H1 (cell line): ENCODE measurements at places on chromosomes 3 and 15. TPM values are rescaled to one million over a fixed set of nuclear protein-coding genes. Genes with fewer than 3 reads are reported as not detected.

KNL1 gene
- 22.3 and 22.5 TPM in 2 replicates for total RNA-seq

NANOGP8 gene
- total RNA-seq: 31.9 and 40.6 TPM in 2 replicates

LYZL4 gene
- total RNA-seq: not detected in 2 replicates

GRCh38 chr3:194399874-194400411 is 877 bp upstream of the GP5 start:
- no peak for DNase-seq

- no peak for DNase-seq
Observed at GRCh38 chr3:128238184-128238489, 84.9 kb downstream of the EEFSEC start.

GRCh38 chr3:180433152-180433551 is 168.8 kb upstream of the TTC14 start:
- DNase-seq: no peak

- DNase-seq: no peak
Observed at GRCh38 chr3:169390741-169391305, 272.7 kb downstream of the MECOM start.

DNA sequence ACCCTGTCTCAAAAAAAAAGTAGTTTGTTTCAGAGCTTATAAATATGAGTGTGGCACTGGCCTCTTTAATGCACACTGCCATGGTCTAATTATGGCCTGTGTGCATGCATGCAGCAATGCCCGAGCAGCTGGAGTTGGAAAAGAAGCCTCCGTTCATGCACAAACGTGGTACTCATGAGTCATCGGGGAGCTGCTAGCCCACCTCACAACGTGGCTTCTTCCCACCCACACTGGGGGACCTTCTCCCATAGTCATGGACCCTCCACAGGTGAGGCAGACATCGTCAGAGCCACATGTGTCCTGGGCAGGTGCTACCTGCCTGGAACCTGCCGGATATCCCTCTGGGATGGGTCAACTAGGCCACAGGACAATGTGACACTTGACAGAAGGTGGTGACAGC is 66.7 kb downstream of the ATP10A start:
- DNase-seq: no peak

DNA sequence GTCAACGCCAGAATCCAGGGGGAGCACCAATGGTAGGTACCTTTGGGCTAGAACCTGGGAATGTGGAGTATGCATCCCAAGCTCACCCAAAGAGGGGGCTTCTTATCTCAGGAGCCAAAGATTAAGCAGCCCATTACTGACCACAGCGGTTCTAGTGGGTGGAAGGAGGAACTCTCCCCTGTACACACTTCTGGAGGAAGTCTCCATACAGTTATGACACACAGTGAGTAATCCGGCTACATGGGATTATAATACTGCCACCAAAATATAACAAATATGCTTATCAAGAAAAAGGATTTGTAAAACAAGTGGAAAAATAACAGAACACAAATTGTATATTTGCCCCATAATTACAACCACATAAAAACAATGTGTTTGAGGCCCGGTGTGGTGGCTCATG is 8.4 kb downstream of the MYO1E start:
- no peak for DNase-seq

- peak; percentile 79 for DNase-seq
Observed at GRCh38 chr15:33737687-33738601, 230.4 kb upstream of the CHRM5 start.

GRCh38 chr3:148847351-148847750 is 17.7 kb upstream of the CPA3 start:
- no peak for DNase-seq

DNA sequence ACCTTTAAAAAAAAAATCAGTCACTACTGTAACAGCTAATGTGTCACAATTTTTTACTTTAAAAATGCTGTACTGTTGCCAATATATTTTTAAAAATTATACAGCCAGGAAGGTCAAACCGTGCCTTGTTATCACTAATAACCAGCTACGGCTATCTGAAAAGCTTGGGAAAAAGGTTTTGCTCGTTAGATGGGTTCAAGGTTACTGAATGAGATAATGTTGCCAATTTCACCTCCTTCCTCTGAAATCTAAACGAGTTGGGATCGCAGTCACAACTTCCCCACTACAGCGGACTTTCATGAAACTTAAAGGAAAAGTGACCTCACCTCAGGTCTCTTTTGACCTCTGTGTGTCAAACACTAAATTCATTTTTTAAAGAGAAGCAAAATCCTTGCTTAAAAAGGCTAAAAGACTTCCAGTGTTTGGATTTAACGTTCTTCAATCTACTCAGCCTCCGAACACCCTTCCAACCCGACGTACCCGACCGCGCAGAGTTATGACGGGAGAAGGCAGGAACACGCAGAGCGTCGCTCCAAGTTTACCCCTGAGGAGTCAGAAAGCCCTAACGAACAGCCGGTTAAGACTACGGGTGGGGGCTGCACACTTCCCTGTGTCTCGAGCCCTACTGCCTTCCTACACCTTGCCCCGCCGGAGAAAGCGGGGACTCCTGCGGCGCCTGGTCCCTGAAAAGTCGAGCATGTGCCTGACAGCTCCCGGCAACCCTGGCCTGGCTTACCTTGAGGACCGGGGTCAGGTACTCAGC is 860 bp downstream of the ATG3 start:
- no peak for DNase-seq

DNA sequence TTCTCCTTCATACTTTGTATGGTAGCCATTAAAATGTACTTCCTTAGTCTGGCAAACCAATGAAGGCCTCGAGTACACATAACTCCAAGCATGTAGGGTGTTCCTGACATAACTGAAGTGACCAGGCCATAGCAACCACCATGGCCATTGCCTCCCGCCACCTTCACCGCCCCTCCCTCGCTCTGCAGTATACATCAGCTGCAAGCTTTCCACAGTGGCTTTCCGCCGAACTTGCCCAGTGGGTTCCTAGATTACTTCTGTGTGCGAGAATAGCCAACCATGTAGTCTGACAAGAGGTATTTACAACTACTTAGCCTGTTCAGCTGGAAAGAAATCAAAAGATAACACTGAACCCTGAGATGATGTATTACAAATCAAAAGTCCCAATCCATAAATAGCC is 3.4 kb upstream of the CTNNB1 start:
- no peak for DNase-seq

DNA sequence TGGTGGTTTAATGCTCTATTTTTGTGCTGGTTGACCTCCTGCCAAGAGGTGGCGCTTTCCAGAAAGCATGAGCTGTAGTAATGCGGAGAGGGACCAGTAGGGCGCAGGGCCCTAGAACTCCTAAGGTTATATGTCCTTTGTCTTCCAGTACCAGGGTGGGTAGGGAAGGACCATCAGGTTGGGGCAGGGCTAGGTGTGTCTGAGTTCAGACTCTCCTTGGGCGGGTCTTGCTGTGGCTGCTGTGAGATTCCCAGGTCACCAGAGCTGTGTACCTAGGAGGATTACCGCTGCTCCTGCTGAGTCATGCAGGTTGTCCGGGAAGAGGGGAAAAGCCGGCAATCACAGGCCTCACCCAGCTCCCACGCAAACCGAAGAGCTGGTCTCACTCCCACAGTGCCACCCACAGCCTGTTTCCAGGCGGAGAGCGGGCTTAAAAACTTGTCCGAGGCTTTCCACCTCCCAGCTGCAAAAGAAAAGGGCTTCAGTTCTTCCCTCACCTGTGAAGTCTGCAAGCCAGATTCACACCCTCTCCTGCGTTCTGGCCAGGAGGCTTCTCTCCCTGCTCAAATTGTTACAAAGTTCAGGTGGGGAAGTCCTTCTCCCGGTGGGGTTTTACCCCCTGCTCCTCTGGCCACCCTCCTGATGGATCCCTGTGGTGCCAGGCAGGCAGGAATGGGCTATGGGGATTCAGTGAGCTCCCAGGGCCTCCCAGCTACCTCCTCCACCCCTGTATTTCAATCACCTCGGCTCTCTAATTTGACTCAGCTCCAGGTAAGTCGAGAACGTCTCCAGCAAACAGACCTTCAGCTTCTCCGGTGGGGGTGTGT is 37.7 kb upstream of the BCHE start:
- DNase-seq: no peak

- DNase-seq: no peak
Observed at GRCh38 chr3:146241523-146242240, 9.2 kb downstream of the PLSCR4 start.

DNA sequence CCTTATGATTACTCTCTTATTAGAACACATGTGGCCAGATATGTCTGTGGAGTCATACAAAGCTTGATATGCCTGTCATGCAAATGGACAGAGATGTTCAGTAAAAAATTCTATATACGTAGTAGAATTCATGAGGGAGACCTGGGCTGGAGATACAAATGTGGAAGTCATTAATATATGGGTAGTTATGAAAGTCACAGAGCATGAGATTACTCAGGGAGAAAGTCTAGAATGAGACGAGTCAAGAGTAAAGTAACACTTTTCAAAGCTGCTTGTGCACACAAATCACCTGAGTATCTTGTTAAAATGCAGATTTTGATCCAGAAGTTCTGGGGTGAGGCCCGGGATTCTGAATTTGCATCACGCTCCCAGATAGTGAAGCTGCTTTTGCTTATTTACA is 28.4 kb downstream of the OXSM start:
- DNase-seq: no peak

DNA sequence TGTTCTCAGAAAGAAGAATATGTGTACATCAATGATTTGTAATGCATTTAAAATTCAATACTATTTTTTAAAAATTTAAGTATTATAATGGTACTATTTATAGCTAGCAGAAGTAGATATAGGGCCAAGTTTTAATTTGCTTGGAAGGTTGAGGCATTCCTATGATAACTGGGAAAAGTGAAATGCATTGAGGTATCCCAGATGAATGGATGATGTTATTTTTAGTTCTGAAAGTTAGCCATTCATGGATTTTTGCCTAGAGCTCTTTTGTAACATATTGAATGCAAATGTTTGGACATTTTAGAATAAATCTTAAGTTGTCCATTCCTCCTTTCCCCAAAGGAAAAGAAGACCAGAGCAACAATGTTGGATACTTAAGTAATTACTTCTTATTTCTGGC is 47.6 kb downstream of the GAP43 start:
- DNase-seq: no peak

- DNase-seq: no peak
Observed at GRCh38 chr3:133448478-133449122, 48.7 kb downstream of the BFSP2 start.

DNA sequence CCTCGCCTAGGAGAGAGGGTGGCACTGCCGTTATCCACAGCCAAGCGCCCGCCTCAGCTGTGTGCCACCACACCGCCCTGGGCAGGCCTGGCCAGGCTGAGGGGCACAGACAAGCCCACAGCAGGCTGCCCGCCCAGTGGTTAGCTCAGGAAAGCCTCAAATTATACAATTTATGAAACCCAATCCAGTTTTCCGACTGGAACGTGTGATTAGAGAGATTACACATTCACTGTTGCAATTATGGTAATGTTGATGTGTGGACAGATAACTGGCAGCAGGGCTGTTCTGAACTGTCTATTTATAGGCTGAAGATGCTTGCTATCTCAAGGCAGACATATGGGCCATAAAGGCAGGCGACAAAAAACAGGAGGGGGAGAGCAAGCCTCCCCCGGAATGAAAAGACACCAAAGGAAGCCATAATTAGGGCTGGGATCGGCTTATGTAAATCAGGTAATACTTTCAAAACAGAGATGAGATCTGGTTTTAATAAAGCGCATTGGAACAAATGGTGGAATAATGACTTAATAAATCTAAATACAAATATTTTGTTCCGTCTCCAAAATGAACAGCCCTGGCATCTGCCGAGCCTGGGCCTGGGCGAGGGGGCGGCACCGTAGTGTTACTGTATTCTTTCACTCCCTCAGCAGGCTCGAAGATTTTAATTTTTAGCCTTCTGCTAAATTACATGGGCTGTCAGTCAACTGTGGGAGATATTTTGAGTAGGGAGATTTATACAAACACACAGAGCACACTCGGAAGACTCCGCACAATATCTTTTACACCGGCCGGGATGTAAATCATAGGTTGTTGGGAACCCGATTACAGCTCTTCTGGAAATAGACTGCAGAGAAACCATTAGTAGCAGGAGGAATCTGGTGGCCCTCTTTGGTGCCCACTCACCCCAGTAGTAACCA is 103.1 kb upstream of the TLE3 start:
- no peak for DNase-seq

GRCh38 chr3:148615382-148615781 is 82.3 kb upstream of the AGTR1 start:
- no peak for DNase-seq

- no peak for DNase-seq
Observed at GRCh38 chr3:167851171-167851570, 115.7 kb downstream of the SERPINI1 start.

DNA sequence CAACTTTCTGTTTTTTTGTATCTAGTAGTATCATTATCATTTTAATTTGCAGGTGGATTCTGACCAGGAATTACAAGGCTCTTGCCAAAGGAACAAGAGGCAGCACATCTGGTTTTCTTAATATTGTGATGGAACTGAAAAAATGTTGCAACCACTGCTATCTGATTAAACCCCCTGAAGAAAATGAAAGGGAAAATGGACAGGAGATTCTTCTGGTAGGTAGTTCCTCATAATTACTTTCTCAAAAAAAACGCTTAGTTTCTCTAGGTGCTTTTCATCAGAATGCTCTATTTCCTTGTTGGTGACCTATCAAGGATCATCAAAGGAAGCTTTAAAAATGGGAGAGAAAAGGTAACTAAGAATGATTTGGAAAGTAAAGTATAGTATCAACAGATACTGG is 71.6 kb downstream of the CHD2 start:
- DNase-seq: no peak
